ENCODE measurements at places on chromosomes 13 and 19.

DNA sequence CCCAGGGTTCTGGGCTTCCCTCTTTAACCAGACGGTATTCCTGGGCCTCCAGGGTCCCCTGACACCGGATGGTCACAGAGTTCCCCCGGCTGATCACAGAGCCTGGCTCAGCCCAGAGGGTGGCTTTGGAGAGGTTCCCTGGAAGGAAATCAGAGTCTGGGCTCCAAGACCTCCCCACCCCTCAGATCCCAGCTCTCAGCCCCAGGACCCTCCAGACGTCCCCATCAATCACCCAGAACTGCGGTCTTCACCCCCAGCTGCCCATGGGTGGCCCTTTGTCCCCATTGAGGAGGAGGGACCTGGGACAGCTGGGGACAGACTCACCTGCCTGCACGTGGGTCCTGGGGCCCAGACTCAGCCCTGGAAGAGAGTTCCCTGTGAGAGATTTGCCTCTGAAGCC is 955 bp downstream of the LILRA5 start:
- no peak for ATAC-seq

DNA sequence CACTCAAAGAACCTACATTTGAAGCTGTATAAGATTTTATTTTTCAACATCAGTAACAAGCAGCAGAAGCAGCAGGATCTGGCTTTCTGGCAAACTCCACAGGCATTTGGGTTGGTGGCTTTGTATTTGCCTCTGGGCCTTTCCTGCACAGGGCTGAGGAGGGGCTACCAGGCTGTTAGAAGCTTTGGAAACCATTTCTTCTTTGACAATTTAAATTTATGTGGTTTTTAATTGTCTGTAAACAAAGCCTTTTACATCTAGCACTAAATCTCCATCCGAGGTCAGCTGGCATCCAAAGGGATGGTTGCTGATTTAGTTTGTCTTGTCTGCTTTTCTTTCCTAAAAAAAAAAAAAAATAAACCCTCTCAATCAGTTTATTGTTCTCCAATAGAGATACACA is 127.5 kb upstream of the OBI1 start:
- no peak for ATAC-seq

- no peak for ATAC-seq
These were observed 86.7 kb upstream of the GPR12 start for GRCh38 chr13:26847281-26847680.

DNA sequence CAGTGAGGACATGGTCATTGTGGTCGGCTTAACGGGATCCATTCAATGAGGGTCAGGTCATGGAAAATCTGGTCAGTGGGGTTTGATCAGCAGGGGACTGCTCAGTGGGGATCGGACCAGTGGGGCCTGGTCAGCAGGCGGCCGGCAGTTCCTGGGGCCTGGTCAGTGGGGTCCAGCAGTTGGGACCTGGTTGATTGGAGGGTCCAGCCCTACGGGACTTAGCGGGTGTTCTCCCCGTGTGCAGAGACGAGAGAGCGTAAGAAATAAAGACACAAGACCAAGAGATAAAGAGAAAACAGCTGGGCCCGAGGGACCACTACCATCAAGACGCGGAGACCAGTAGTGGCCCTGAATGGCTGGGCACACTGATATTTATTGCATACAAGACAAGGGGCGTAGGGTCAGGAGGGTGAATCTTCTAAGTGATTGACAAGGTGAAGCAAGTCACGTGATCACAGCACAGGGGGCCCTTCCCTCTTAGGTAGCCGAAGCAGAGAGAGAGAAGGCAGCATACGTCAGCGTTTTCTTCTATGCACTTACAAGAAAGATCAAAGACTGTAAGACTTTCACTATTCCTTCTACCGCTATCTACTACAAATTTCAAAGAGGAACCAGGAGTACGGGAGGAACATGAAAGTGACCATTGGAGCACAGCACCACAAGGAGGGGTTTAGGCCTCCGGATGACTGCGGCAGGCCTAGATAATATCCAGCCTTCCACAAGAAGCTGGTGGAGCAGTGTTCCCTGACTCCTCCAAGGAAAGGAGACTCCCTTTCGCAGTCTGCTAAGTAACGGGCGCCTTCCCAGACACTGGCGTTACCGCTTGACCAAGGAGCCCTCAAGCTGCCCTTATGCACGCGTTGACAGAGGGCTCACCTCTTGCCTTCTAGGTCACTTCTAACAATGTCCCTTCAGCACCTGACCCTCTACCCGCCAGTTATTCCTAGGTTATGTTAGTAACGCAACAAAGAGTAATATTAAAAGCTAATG is 62.1 kb upstream of the TPM4 start:
- ATAC-seq = no peak

GRCh38 chr13:103883164-103883563 is 816.9 kb upstream of the SLC10A2 start:
- ATAC-seq = peak; percentile 66

- no peak for ATAC-seq
These were observed at the start of gene FSTL3 for GRCh38 chr19:676339-677105. Gene FSTL3, plus strand, starts transcription at chr19:676392. Its CDS starts 32 bp downstream, at chr19:676424.

DNA sequence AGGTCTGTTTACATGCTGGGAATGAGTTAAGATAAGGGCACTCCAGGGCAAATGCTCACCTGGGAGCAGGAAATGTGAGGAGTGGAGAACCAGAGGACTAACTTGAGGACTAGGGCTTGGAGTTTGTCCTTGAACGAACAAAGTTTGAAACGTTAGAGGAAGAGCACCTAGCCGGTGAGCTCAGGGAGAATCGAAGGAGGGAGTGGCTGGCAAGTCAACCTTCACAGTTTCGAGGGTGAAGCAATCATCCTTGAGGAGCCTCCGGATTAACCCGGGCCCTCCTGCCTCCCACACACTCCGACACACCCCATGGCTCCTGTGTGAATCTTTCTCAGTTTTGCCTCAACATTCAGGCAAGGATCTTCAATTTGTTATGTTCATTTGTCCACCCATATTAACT is 58.6 kb downstream of the LMO7 start:
- ATAC-seq = no peak

- ATAC-seq = no peak
These were observed 6.1 kb upstream of the CLEC4G start for GRCh38 chr19:7738023-7738422.

GRCh38 chr13:48153186-48153585 is 58.3 kb upstream of the MED4 start:
- ATAC-seq = no peak

GRCh38 chr13:25887962-25888655 is 163.7 kb downstream of the SHISA2 start:
- ATAC-seq = no peak

GRCh38 chr13:95222733-95223018 is 78.6 kb downstream of the ABCC4 start:
- no peak for ATAC-seq
